NCI-H1048 (cell line): ENCODE measurements at places on chromosomes 2 and 18.

DNA sequence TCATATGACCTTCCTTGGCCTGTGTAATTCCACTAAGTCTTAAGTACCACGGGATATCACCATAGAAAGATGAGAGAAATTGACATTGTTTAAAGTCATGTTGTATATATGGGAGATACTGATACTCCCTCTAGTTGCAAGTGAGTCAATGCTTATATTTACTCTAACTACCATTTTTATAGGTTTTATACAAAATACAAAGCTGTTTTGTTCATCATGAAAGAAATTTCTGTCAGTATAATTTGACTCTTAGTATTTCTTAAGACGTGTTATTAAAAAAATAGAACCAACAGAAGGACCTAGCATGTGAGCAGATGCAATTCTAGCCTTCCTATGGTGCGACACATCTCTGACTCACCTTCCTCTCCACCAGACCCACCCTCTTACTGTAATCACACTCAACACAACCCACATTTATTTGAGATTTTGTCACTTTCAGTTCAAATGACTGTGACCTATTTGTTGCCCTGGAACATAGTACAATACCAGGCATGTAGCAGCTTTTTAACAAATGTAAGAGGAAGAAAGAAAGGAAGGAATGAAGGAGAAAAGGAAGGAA, 453.1 kb downstream of the CMPK2 start:
- no peak for DNase-seq

DNA sequence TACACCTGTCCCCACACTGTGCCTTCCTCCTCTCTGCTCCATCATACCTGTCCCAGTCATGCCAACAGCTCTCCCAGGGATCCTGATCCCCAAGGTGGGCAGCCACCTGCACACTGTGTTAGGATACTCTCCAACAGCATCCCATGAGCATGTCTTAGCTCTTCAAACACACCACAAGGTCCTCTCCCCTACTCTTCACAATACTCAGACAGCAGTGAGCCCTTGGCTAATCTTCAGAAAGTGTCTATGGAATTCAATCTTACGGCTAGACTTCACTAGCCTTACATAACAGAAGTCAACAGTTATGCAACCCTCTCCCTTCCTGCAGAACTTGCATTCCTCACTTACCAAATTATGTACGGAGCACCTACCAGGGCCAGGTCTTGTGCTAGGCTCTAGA, 79.9 kb downstream of the MYO5B start:
- DNase-seq = no peak

DNA sequence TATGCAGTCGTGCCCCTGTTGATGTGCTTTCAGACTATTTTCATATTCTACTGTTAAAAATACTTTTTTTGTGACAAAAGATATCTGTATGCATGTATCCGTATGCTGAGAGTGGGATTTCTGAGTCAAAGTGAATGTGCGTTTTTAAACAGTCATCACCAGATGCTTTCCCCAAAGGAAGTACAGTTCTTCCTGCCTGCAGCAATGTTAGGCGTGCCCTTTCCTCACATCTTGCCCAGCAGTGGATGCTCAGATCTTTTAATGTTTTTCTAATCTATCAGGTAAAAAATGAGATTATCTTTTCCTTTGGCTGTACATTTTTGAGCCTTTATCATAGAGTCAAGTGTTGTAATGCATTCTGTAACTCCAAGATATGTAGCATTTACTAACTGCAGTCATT, 111.7 kb downstream of the PTPRM start:
- DNase-seq = no peak

GRCh38 chr2:239297142-239298004, 103.4 kb downstream of the HDAC4 start:
- DNase-seq = no peak

DNA sequence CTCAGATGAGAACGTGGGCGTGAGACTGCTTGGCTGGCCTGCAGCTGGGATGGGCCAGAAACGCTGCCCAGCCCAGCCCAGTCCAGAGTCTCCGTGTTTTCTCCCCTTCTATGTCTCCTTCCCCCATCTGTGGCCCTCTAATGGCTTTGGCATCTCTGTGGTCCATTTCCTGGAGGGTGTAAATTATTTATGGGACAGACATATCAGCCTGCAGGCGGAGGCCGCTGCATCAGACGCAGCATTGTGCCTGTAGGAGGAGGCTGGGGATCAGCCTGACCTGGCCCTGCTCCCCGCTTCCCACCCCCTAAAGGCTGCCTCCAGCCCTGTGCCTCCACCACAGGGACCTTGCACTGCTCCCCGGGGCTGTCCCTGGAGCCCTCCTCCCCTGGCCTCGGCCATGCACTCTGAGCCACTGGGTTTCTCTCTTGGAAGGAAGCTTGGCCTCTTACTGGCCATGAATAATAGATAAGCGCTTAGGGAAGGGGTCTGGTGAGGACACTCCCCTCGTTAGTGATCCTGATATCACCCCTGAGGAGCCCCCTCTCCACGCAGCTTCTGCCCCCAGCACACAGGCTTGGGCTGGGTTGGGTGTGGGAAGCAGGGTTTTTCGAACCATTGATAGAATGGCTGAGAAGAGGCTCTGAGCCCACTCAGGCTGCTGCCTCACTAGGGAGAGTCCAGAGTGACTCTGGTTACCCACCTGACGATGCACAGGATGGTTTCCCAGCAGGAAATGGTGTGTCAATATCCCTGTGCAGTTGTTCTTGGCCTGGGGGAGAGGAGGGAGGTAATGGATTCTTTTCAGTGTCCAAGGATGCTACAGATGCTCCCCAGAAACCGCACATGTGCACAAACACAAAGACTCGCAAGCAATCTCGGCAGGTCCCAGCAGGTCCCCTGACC, 185.5 kb downstream of the MYCN start:
- DNase-seq = no peak

DNA sequence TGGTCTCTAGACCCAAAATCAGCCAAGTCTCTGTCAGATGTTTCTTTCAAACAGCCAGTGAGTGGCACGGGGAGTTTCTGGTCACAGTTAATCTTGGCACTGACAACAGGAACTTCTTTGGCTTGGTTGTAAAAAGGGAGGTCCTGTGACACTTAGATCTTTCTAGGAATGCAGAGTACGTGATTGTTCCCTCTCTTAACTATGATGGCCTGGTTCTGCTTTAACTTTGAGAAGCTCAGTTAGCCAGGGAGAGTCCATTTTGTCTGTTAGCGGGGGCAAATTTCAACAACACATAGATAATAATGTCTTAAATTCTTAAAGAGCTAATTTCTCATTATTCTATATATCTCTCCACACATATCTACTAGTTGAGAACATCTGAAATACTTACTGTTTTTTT, 344.5 kb upstream of the LRRTM4 start:
- no peak for DNase-seq

GRCh38 chr18:51074605-51075004, 44.6 kb downstream of the SMAD4 start:
- DNase-seq = no peak

- DNase-seq = no peak
Observed at GRCh38 chr2:191190861-191191552, 40.2 kb upstream of the STAT4 start.
